Astrocyte of the spinal cord (primary cell): ENCODE measurements at places on chromosomes 5 and 9.

- DNase-seq = no peak
Observed at GRCh38 chr5:132291026-132291425, 3.2 kb upstream of the SLC22A4 start.

DNA sequence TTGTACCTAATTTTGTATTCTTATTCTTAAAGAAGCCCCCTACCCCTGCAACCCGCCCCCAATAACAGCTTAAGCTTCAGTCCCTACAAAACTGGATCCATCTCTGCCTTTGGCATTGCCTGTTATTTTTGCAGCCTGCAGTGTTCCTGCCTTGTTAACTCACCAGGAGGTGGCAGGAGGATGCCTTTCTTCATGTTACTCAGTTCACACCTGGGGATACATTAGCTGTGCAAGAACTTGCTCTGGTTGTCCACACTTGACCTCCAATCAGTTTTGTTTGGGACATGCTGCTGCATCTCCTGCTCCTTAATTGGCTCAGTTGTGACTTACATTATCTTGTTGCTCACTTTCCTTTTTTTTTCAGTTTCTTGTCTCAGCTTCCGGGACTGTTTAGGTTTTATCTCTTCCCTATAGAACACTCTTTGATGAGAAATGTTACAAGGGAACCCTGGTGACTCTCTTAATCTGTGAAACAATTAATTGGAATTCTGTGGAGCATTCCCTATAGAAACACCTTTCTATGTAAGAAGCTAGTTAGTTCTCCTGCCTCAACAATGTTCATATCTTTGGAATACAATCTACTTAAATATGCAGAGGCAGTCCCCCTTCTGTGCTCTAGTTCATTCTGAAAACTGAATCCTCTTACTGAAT lies 467.7 kb upstream of the ACO1 start:
- DNase-seq = no peak

GRCh38 chr5:53422539-53422938 lies 57.9 kb upstream of the FST start:
- DNase-seq = peak; percentile 87

DNA sequence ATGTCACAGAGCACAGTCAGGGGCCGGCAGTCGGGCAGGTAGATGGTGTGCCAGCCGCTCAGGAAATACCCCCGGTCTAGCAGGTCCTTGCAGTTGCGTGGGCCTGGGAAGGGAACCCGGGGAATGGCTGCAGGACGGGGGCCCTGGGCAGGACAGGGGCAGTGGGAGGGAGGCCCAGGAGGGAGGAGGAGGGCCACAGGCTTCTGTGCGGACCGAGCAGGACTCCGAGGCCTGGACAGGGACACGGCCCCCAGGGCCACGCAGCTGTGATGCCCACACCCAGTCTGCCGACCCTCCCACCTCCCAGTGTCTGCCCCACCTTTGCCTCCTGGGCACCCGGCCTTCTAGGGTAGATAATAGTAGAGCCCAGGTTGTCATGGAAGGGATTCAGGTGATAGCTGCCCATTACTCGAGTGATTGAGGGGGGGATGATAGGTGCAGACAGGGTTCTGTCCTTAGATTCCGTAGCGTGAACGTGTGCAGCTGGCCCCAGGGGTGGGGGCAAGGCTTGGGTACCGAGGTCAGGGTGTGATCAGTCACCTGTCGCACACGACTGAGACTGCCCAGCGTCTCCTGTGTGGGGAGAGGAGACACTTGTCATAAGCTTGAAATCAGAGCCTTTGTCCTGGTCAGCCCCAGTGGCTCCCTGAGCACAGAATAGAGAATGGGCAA lies 4.5 kb downstream of the FCN1 start:
- no peak for DNase-seq

DNA sequence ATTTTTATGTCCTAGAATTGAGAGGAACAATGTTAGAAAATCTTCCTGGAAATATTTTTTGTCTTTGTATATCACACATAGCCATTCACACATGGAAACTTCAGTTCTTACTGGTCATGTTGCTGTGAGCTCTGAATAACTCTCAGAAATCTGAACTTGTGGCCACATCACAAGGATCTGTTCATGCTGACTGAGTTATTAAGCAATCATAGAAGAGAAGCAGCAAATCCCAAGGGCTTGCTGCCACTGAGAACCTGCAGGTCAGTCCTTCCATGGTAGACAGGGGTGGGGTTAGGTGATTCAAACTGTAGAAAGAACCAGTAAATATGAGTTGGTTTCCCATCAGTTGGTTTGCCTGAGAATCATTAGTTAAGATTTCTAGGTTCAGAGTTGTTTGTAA lies 27.6 kb downstream of the SGCD start:
- no peak for DNase-seq

DNA sequence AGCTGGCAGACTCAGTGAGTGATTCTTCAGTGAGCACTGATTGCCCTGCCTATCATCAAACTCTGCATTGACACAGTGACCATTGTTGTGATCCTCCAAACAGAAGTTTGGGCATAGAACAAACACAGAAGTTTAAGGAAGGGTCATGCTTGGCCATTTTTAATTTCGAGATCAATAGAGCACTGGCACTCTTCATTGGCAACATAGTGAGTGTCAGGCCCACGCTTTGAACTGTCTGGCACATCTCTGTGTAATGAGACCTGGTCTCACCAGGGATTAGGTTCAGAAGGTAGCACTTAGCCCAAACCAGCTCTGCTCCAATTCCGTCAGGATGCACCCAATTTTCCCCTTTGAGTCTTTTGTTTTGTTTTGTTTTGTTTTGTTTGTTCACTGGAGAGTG lies 127.1 kb upstream of the MOCS2 start:
- no peak for DNase-seq

DNA sequence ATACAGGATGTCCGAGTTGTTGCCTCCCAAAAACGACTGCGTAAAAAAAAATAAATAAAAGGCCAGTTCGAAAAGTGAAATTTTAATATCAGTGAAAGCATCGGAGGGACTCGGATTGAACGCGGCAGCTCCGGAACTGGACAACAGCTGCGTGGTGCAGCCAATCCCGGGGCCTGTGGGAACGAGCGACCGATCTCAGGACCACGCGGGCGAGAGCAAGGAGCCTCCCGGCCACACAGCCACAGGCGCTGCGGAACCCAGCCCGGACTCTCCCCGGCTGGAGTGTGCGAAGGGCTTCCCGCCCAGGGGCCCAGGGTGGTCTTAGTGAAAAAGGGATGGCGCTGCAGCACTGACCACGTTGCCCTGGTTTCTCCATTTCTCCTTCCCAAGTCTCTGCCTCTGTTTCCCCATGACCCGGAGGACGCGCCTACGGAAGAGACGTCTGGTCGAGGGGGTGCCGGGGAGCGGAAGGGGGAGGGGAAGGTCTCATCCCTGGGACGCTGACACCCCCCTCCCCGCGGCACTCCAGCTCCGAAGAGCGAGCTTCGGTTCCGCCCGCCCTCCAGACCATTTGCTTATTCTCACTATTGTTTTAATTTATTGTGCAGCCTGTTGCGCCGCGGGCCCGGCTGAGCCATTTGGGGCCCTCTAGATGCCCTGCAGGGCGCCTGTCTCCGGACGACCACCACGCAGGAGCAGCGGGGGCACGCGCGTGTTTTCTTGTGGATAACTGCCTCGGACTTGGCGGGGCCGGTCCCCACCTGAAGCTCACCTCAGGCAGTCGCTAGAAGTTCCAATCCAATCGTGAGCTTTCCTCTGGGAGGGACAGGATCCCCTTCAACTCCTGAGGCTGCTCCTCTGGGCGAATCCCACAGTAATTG lies 303.0 kb downstream of the PARP8 start:
- DNase-seq = no peak

DNA sequence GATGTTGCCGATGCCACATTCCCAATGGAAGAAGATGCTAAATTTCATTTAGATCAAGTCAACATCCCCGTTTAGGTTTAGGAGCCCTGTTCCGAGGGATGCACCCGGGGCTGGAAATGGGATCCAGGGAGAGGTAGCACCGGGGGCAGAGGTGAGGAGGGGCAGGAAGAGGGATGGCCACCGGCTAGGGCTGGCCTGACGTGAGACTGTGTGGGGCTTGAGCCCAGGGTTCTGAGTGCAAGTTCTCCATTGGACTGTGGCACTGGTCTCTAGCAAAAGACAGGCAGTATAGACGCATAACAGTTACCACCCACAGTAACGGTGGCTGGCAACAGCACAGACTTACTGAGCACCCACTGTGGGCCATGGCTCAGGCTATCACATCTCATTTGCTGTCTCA lies 209.0 kb upstream of the MVB12B start:
- no peak for DNase-seq

DNA sequence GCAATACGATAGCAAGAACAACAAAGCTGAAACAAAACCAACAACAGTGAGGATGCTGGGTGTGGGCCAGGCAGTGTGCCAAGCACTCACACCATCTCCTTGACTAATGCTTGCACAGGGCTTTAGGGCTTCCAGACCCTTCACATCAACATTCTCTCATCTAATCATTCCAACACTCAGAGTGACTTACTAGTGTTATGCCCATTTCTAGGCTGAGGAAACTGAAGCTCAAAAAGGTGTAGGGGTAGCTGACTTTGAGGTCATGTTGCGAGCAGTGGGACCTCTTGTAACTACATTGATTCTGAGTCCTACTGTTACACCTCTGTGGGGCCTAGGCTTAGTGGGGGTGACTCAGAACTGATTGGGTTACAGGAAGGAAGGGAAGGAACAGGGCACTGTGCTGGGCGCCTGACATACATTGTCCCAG lies 9.7 kb downstream of the ANGPTL2 start:
- no peak for DNase-seq

DNA sequence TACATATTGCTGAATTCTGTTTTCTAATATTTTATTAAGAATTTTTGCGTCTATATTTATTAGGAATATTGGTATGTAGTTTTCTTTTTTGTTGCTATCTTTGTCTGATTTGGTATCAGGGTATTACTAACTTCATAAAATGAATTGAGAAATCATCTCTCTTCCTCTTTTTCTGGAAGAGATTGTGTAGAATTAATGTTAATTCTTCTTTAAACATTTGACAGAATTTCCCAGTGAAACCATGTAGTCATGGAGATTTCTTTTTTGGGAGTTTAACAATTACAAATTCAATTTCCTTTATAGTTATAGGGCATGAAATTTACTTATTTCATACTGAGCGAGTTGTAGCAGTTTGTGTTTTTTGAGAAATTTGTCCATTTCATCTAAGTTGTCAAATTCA lies 3.3 kb upstream of the FAM170A start:
- DNase-seq = no peak

- DNase-seq = no peak
Observed at GRCh38 chr9:23538461-23539003, 287.5 kb downstream of the ELAVL2 start.

- DNase-seq = peak; percentile 73
Observed at GRCh38 chr9:3467593-3468219, 58.1 kb downstream of the RFX3 start.

- no peak for DNase-seq
Observed at GRCh38 chr9:104258296-104259011, 164.3 kb downstream of the SMC2 start.

DNA sequence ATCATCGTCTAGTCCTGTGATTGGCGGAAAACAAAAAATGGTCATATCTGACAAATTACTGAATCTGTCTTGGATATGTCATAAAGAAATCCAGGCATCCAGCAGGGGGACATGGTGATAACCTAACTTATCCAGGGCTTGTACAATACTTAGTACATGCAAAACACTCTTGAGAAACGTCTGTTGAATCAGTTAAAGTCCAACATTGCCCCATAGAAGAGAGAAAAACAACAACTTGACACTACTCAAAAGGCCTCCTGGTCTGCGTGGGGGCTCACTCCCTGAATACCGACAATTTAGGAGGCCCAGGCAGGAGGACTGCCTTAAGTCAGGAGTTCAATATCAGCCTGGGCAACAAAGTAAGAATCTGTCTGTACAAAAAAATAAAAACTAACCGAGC lies 217.5 kb downstream of the DCP2 start:
- DNase-seq = no peak

- no peak for DNase-seq
Observed at GRCh38 chr5:119378075-119378700, 22.4 kb downstream of the TNFAIP8 start.

DNA sequence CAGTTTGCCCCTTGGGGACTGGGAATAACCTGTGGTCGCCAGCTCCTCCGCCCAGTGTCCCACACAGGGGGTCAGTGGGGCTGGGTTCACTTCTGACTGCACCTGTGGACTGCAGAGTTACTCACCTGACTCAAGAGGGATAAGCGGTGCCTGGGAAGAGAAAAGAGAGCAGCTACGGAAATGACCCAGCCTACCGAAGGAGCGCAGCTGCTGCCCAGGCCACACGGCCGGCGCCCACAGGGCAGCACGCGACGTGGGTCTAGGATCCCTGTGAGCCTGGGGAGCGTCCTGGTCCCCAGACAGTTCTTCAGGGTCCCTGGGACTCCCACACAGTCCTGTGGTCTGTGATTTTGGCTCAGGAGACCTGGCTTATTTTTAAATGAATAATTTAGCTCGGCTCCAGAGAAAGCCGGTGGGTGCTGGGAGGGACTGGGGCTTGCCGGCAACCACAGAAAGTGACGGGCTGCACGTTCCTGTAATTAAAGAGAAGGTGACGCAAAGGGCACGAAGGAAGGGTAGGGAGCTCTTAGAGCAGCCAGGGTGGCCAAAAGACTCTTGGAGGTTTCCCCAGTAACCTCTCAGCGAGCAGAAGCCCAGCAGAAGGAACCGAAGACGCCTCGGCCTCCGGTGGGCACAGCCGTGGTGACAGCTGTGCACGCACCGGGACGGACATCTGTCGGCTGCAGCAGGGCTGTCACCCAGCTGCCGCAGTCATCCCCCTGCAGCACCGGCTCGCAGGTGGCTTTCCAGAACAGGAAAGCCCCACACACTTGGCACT lies 97.5 kb upstream of the FCN2 start:
- DNase-seq = no peak

GRCh38 chr5:78076351-78076750 lies 218.1 kb downstream of the AP3B1 start:
- DNase-seq = no peak

DNA sequence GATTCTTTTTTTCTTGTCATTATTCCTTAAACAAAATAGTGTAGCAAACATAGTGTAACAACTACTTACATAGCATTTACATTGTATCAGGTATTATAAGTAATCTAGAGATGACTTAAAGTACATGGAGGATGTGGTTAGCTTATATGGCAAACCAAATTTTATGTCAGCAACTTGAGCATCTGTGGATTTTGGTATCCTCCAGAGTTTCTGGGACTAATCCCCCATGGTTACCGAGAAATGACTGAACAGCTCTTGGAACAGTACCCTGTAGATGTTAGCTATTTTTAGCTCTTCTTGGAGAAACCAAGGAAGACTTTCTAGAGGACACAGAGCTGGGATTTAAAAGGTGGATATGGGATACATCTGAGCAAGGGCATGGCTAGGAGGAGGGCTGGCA lies 157.6 kb upstream of the KLF4 start:
- no peak for DNase-seq

DNA sequence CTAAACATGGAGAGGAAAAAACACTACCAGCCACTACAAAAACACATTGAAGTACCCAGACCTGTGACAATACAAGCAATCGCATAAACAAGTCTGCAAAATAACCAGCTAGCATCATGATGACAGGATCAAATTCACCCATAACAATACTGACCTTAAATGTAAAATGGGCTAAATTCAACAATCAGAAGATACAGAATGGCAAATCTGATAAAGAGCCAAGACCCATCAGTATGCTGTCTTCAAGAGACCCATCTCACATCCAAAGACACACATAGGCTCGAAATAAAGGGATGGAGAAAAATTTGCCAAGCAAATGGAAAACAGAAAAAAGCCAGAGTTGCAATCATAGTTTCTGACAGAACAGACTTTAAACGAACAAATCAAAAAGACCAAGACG lies 294.4 kb downstream of the MEF2C start:
- no peak for DNase-seq

- DNase-seq = no peak
Observed at GRCh38 chr9:2332663-2333062, 288.9 kb upstream of the VLDLR start.

GRCh38 chr9:71245651-71246050 lies 124.2 kb upstream of the TRPM3 start:
- no peak for DNase-seq

- DNase-seq = peak; percentile 79
Observed at GRCh38 chr9:70600506-70600905, 186.0 kb upstream of the KLF9 start.
